ENCODE measurements at places on chromosomes 3 and 15.

DNA sequence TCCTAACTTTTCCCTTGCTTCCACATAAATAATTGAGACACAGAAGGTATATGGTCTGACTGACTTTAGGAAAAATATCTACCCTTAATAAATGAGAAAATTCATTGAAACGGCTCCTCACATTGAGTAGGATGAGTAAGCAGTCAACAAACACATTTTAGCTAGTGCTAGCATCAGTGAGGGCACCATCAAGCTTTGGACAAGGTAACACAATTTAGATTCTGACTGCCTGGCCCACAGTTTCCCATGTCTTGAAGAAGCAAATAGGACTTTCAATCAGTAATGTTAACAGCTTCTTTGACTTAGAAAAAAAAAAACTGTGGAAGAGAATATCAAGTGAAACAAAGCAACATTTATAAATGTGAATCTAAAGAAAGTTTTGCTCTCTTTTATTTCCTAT, 70.1 kb upstream of the MBNL1 start:
- DNase-seq = no peak

- no peak for DNase-seq
These were observed 29.9 kb upstream of the LDHAL6B start for GRCh38 chr15:59176653-59177316.

DNA sequence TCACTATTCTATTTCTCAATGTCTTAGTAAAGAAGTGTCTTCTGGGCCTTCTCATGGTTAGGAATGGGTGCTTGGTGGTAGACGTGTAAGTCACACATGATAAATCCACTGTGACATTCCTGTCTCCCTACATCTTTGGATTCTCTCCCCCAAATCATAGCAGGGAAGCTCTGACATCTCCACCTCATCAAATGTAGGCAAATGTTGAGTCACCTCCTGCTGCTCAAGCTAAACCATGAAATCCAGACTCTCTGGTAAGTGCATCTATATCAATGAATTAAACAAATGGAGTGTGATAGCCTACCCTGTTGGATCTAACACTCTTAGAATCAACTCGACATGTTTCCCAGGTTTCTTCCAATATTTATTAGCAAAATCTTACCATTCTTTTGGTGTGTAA, 42.8 kb upstream of the RPL35A start:
- DNase-seq = no peak

- no peak for DNase-seq
These were observed 24.6 kb downstream of the SEMA6D start for GRCh38 chr15:47741907-47742306.

DNA sequence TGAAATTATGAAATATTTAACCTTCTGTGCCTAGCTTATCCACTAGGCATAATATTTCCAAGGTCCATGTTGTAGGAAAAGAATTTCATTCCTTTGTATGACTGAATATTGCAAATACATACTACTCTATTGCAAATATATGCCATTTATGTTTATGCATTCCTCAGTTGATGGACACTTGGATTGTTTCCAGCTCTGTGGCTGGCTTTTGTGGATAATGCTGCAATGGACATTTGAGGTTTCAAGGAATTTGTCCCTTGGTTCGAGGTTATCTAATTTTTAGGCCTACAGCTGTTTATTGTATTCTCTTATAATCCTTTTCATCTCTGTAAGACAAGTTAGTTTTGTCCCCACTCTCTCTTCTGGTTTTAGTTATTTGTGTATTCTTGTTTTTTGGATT, 7.7 kb upstream of the AADACL2 start:
- DNase-seq = no peak

GRCh38 chr3:53122255-53122932, 7.8 kb downstream of the RFT1 start:
- DNase-seq = no peak

GRCh38 chr3:151900884-151901643, 27.6 kb downstream of the SUCNR1 start:
- no peak for DNase-seq

DNA sequence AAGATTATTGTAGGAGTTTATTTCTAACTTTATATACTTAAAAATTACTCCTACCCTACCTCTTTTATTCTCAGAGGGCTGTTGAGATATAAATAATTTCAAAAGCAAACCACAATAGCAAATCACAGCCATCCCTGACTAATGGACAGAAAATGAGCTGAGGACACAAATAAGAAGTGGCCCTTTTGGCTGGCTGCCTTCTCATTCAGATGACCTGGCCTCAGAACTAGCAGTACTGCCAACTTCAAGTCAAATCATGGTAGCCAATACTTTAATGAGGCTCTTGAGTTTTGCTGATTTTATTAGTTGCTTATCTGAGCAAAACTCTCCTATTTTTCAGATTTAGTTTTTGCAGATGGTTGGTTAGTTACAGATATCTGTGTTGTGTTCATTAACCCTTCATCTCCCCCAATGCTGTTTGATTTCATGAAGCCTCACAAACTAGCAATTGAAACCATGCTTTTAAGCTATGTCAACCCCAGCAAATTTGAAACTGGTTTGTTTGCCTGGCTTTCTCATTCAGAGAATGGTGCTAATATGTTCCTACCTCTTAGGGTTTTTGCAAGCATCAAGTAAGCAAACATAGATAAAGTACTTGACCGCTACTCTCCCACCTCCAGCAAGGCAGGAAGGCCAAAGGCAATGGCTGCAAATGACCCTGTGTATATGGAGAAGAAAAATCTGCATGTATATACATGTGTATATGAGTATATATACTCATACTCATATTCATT, 73.4 kb upstream of the HACD2 start:
- DNase-seq = no peak

- no peak for DNase-seq
These were observed 35.5 kb downstream of the BNC1 start for GRCh38 chr15:83249030-83249343.

All from eye (tissue), 1 donor.